ENCODE measurements at places on chromosomes 16 and 17.

DNA sequence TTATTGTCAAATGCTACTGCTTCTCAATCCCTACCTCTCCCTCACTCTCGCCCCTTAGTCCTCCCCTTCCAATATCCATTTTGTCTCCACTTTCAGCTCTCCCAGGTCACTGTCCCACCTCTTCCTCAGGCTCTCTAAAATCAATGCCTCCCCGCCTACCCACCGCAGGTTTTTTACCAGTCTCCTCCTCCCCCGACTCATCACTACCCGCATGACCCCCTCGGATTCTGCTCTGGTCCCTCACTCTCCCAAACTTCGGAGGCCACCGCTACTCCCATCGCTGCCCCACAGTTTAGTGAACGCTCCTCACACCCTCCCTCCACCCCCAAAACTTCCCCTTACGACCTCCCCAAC, 513 bp downstream of the CRLF3 start:
- DNase-seq, result no peak

GRCh38 chr17:61720016-61720795, 129.2 kb upstream of the NACA2 start:
- no peak for DNase-seq

- DNase-seq, result no peak
Observed at GRCh38 chr16:57615813-57616212, 12.6 kb upstream of the ADGRG1 start.

DNA sequence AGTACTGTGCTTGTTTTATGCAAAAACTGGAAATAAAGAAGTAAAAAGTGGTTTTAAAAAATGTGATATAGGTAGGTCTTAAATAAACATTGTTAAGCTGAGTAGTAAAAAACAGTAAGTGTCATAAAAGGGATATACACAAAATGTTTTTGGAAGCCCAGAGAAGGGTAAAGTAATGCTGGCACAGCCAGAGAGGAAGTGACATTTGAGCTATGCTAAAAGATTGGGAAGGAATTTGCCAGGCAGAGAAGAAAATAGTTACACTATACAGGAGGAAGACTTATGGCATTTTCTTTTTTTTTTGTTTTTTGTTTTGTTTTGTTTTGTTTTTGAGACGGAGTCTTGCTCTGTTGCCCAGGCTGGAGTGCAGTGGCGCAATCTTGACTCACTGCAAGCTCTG, 40.8 kb upstream of the TAOK1 start:
- DNase-seq, result no peak

- DNase-seq, result no peak
Observed at GRCh38 chr17:66459811-66460270, 157.4 kb downstream of the PRKCA start.
